Esophagus mucosa (tissue), 1 donor: ENCODE measurements at places on chromosomes 7 and 10. TPM values are rescaled to one million over a fixed set of nuclear protein-coding genes. Genes with fewer than 3 reads are reported as not detected.

Gene TCF7L2
- 10.8 TPM for total RNA-seq

Gene MALRD1
- total RNA-seq: 0.08 TPM

Gene SSC4D
- 0.92 TPM for total RNA-seq

Gene SNCG
- total RNA-seq: 8.2 TPM

Gene SFMBT2
- 1.3 TPM for total RNA-seq

Gene OPN1SW
- not detected for total RNA-seq

Gene PRLHR
- not detected for total RNA-seq

Gene CD36
- total RNA-seq: 4.2 TPM

Gene RSPH10B2
- total RNA-seq: 0.28 TPM

Gene ZNF488
- 0.60 TPM for total RNA-seq

Gene FMC1
- total RNA-seq: 9.6 TPM

Gene PNLIPRP3
- total RNA-seq: 1.2 TPM

Gene AGAP4
- 8.1 TPM for total RNA-seq

Gene RTKN2
- total RNA-seq: 8.9 TPM

Gene ABCA13
- total RNA-seq: 4.3 TPM

Gene LRIT2
- not detected for total RNA-seq

Gene PDZD8
- total RNA-seq: 39.0 TPM

Gene TMEM139
- 0.44 TPM for total RNA-seq

Gene AOAH
- total RNA-seq: 1.7 TPM

Gene OR6V1
- total RNA-seq: not detected

Gene EPO
- total RNA-seq: not detected

Gene ABCB1
- 2.7 TPM for total RNA-seq

Gene CACNA2D1
- 2.2 TPM for total RNA-seq

Gene SPDYE9
- not detected for total RNA-seq

Gene ANKRD2
- 0.56 TPM for total RNA-seq

Gene HTR5A
- total RNA-seq: not detected

Gene LOXL4
- 1.1 TPM for total RNA-seq

Gene ACTL6B
- total RNA-seq: not detected

Gene BMPER
- total RNA-seq: not detected

Gene VWDE
- 0.36 TPM for total RNA-seq

Gene SP8
- not detected for total RNA-seq

Gene NRCAM
- 10.9 TPM for total RNA-seq

Gene HPSE2
- 0.20 TPM for total RNA-seq

Gene EBF3
- total RNA-seq: 0.44 TPM

Gene PPP1R9A
- total RNA-seq: 0.36 TPM

Gene CABCOCO1
- not detected for total RNA-seq

Gene FAM200A
- total RNA-seq: 3.3 TPM

Gene STOX1
- total RNA-seq: 0.28 TPM

Gene WIPF3
- 1.2 TPM for total RNA-seq

Gene ALOX5
- 4.1 TPM for total RNA-seq

Gene MYH16
- not detected for total RNA-seq

Gene GIMAP7
- total RNA-seq: 2.7 TPM
